ENCODE measurements at places on chromosomes 1 and 21. TPM values are rescaled to one million over a fixed set of nuclear protein-coding genes. Genes with fewer than 3 reads are reported as not detected.

The MATN1 gene
- not detected for total RNA-seq

The C1orf53 gene
- total RNA-seq: 0.40 TPM

The KIAA0040 gene
- 4.2 TPM for total RNA-seq

The SAMD13 gene
- total RNA-seq: 0.94 TPM

The HMCN1 gene
- total RNA-seq: 1.6 TPM

The HMGCS2 gene
- total RNA-seq: not detected

The ADAMTSL4 gene
- 0.80 TPM for total RNA-seq

The TXNIP gene
- total RNA-seq: 22.1 TPM

The BTG2 gene
- total RNA-seq: 9.1 TPM

The CAMK2N1 gene
- total RNA-seq: 18.2 TPM

The DMRTA2 gene
- total RNA-seq: not detected

The SOX13 gene
- total RNA-seq: 5.7 TPM

The NLRP3 gene
- 7.4 TPM for total RNA-seq

The POGK gene
- total RNA-seq: 32.5 TPM

The PGLYRP4 gene
- not detected for total RNA-seq

The FAM78B gene
- total RNA-seq: not detected

The NID1 gene
- total RNA-seq: 19.2 TPM

The HLX gene
- total RNA-seq: 0.63 TPM

The GPA33 gene
- not detected for total RNA-seq

The CASQ2 gene
- not detected for total RNA-seq

The ITLN2 gene
- not detected for total RNA-seq

The GREM2 gene
- not detected for total RNA-seq

The KRTAP11-1 gene
- not detected for total RNA-seq

The LRRC3 gene
- 3.0 TPM for total RNA-seq

The ITLN1 gene
- not detected for total RNA-seq
